Stimulated activated CD4-positive, alpha-beta T cell treated with anti-CD3 and anti-CD28 coated beads, Interleukin-12 subunit alpha, Interleukin-12 subunit beta, amount 100 ng/mL, for 48 hours (primary cell): ENCODE measurements at places on chromosomes 5 and 9.

DNA sequence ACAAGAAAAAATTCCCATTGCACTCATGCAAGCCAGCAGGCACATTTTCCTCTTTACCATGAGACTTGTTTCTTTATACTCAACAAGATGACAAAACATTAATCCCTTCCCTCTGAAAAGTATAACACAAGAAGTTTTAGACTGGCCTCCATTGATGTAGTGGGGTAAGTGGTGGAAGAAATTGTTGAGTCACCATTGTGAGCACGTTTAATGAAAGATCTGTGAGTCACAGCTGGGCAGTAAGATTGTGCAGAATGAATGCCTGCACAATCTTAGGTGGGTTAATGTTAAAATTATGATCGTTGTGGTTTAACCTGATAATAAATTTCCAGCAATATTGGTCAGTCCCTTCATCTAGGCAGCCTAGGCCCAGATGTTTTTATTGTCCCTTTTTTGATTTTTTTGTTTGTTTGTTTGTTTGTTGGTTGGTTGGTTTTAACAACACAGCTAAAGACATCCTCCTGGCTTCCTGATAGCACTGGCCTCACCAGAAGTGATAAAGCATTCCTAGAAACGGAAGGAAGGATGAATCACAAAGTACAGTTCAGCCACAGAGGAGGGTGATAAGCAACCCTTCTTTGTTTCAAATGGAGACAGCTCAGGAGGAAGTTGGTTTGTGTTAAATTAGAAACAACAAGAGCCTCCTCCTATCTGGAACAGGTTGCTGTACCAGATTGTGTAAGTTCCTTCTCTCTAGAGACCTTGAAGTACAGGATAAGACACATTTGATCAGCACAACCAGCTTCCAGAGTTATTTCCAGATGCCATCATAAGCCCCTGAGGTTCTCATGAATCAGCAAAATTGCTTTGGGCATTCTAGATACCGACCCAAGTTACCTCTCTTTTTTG is 40.3 kb downstream of the SLC24A2 start:
- no peak for DNase-seq

- DNase-seq, result no peak
Observed at GRCh38 chr9:136599811-136600660, 54.2 kb upstream of the NOTCH1 start.

DNA sequence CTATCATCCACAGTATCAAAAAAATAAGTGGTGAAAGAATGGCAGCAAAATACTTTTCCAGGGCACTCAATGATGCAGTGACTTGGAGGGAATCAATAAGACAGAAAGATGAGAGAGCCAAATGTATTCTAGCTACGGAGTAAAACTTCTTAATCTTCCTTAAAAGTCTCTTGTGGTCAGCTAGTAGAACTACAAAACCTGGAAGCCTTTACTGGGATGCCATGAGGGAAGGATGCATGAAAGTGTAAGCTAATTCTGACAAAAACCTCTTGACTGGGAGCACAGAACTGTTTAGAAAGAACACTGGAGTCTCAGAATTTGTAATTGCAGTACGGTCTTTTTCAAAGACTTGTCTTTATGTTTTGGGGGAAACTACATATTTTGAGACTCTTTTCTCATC is 432.8 kb upstream of the PTPRD start:
- DNase-seq, result no peak

- no peak for DNase-seq
Observed at GRCh38 chr5:39440958-39441624, 16.3 kb upstream of the DAB2 start.

- no peak for DNase-seq
Observed at GRCh38 chr5:122936088-122936487, 90.7 kb downstream of the SNX24 start.

- peak; percentile 53 for DNase-seq
Observed at GRCh38 chr5:135462304-135462703, 10.2 kb upstream of the TIFAB start.

DNA sequence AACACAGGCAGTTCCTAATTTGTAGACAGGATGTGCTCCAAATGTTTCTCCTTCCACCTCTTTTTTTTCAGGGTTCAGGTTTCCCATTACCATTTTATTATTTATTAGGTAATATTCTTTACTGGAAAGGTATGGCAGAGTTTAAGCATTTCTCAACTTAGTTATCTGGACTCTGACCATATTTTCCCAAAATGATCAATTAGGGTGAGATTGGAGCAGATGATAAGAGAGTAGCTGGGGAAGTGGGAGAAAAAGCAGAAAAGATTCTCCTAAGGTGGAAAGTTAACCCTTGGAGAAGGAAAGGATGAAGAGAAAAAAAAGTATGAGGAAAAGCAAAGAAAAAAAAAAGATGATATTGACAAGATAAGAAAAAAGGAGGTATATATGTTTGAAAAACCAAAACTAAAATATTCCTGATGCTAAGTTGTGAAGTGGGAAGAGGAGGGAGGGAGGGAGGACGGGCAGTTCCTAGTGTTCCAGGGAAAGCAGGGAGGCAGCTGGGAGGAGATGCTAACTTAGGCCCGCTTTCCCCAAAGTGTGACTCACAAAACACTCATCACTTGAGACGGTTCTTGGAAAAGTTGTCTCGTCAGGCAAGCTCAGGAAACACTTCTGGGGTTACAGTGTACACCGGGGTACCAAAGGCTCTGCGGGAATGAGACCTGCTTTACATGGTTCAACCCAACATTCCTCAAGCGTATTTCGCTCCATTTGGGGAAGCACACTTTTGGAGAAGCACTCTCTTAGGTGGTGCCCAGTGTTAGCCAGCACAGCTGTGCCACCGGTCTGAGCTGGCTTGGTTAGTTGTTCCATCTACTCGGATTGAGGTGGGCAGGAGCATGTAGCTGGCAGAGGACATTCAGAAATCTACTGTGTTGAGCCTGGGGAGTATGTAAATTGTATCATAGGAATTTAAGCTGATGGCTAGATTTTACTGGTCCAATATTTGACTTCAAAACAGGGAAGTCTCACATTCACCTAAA is 35.1 kb downstream of the B4GALT1 start:
- no peak for DNase-seq

- DNase-seq, result peak; percentile 49
Observed at GRCh38 chr5:140346348-140347221, at the start of gene HBEGF. Gene HBEGF (minus strand): TSS chr5:140346603. CDS start chr5:140346328, 275 bp downstream.

DNA sequence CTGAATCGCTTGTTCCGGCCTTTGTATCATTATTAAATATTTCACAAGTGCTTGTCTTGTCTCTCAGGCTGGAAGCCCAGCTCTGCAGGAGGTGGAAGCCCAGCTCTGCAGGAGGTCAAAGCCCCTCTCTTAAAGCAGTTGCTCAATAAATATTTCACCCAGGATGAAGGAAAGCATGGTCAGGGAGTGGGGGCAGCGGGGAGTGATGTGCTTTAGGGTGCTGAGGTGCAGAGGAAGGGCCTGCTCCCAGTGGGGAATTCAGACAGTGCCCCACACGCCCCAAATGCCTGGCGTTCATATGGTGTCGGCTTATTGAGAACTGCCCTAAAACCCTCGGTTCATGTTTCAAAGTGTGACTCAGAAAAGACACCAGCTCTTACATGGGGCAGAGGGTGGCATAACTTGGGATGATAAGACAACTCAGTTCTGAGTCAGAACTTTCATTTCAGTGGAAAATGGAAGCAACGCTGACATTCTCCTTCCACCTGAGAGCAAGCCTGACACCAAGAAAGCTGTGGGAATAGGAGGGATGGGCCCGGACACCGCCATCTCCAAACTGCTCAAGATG is 114.3 kb upstream of the DAP start:
- no peak for DNase-seq

DNA sequence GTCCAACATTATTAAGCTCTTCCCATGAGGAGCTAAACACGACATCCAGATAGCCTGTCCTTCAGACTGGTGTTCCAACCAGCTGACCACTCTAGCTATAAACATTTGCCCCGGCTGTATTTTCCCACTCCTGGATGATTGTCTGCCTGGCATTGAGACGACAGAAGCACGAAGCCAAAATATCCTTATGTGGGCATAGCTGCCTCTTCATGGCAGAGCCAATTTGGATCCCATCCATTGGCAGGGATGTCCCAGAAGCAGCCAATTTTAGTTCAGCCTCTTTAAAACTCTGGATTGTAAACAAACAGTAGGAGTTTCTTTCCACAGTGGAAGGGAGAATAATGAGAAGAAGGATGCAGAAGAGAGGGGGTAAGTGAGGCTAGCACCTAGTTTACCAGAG is 507.6 kb downstream of the CETN3 start:
- DNase-seq, result no peak

DNA sequence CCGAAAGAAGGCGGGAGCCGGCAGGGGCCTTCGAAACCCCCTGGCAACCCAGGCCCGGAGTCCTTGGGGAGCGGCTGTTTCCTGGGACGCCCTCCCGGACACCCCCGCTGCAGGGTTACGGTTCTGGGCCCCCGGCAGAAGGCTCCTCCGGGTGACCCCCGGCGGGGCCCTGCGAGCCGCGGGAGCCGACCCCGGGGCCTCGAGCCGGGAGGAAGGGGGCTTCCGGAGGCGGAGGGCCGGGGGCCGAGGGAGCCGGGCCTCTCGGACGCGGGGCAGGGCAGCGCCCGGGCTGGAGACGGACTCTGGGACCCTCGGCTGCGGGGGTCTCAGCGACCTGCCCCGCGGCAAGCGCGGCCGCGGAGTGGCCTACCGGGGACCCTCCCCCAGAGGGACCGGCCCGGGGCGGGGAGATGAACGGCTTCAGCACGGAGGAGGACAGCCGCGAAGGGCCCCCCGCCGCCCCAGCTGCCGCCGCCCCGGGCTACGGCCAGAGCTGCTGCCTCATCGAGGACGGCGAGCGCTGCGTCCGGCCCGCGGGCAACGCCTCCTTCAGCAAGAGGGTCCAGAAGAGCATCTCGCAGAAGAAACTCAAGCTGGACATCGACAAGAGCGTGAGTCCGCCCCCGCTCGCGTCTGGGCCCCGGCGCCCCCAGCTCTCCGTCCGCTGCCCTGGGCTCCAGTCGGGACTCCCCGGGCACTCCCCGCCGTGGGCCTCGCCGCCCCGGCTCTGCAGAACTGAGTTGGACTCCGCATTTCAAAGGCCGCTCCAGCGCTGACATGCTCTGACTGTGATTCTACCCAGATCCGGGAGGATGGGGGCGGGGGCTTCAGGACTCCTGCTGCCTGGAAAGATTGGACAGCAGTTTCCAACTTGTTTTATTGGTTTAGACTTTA is 645 bp downstream of the SAP30L start:
- no peak for DNase-seq

DNA sequence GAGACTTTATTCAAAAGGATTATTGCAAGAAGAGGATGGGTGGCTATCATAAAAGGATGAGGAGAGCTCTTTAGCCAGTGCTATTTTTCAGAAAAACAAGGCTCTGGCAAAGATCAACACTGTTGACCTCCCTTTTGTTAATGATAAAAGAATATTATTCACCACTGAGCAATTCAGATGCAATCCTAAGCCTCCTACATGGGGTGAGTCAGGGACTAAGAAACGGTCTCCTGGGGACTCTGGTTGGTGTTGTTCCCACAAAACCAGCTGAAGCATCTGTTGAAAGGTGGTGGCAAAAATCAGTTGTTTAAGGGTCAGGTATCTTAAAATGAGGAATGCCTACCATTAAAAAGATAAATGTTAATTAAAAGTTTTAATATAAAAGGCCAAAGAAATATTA is 7.7 kb upstream of the GCNT1 start:
- no peak for DNase-seq

- no peak for DNase-seq
Observed at GRCh38 chr9:89256642-89257041, 54.4 kb upstream of the CKS2 start.

DNA sequence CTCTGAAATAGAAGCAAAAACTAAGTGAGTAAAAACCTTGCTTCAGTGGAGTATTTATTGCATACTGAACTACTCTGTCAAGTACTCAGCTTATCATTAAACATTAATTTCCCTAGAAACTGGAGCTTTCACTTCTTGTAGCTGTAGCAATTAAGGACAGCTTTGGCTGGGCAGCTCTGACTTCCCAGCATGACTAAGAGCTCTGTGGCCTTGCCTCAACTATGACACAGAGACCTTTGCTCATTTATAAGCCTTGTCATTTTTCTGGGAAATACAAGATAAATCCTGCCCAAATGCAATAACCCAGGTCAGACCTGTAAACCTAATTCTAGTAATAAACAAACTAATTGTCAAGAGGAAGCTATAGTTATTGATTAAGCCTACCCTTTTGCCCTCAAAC is 65.4 kb upstream of the STK32A start:
- DNase-seq, result no peak

DNA sequence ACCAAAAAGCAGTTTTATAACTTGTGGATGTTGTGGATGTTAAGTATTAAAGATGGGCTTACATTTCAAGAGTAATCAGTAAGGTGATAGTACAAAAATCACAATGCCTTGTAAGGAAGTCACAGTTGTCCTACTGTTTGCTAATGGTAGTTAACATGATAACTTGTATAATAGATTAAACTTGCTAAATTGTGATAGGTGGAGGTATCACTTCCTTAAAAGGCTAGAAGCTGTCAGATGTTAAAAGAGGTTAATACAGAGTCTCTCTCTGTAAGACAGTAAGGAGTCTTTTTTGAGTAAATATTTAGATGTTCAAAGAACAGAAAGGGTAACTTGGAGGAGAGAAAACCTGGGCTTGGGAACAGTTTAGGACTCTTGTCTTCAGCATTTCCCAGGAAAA is 14.2 kb upstream of the MACIR start:
- DNase-seq, result no peak

GRCh38 chr9:105708405-105708804 is 14.1 kb downstream of the TMEM38B start:
- DNase-seq, result no peak

DNA sequence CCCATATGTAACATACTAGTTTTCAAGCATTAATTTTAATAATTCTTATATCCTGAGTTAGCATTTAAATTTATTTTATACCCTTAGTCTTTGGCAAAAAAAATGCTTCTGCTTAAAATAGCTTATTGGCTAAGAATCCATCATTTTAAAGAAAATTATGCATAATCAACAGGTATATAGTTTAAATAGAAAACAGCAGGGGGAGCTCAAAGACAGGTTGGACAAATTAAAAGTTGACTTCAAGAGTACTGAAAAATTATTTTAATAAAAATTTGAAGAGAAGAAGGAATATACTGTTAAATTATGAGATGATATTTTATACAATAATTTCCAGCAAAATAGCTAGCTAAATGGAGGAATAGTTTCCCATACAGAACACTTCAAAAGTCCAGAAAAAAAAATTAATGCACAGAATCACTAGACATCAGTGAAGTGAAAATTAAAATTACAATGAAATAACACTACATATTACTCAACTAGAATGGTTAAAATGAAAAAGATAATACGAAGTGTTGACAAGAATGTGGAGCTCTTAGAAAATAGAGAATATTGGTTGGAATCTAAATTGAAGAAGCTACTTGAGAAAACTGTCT is 387.1 kb downstream of the PDE4D start:
- no peak for DNase-seq

GRCh38 chr9:95092262-95093072 is 225.0 kb downstream of the FANCC start:
- DNase-seq, result no peak

GRCh38 chr5:164672931-164673694 is 1167.7 kb downstream of the MAT2B start:
- DNase-seq, result no peak

- DNase-seq, result peak; percentile 13
Observed at GRCh38 chr5:149172261-149172660, 31.0 kb downstream of the ABLIM3 start.

DNA sequence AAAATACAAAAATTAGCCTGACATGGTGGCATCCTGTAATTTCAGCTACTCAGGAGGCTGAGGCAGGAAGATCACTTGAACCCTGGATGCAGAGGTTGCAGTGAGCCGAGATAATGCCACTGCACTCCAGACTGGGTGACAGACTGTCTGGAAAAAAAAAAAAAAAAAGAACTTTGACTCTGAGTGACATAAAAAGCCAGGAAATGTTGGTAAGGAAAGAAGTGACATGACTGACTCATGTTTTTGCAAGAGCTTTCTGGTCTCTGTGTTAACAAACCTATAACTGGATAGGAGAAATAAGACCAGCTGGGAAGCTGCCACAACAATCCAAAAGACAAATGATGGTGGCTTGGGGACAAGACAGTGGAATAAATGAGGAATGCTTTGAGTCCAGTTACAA is 272.1 kb downstream of the HINT1 start:
- DNase-seq, result no peak
